ENCODE measurements at places on chromosomes 7 and 10.

GRCh38 chr10:60479305-60480020 lies 89.8 kb upstream of the ANK3 start:
- DNase-seq, result no peak

GRCh38 chr7:11212080-11212711 lies 238.5 kb downstream of the PHF14 start:
- DNase-seq, result peak; percentile 53

GRCh38 chr10:810351-810846 lies 120.9 kb upstream of the DIP2C start:
- DNase-seq, result no peak

- no peak for DNase-seq
These were observed 26.9 kb upstream of the PITRM1 start for GRCh38 chr10:3199488-3199887.

DNA sequence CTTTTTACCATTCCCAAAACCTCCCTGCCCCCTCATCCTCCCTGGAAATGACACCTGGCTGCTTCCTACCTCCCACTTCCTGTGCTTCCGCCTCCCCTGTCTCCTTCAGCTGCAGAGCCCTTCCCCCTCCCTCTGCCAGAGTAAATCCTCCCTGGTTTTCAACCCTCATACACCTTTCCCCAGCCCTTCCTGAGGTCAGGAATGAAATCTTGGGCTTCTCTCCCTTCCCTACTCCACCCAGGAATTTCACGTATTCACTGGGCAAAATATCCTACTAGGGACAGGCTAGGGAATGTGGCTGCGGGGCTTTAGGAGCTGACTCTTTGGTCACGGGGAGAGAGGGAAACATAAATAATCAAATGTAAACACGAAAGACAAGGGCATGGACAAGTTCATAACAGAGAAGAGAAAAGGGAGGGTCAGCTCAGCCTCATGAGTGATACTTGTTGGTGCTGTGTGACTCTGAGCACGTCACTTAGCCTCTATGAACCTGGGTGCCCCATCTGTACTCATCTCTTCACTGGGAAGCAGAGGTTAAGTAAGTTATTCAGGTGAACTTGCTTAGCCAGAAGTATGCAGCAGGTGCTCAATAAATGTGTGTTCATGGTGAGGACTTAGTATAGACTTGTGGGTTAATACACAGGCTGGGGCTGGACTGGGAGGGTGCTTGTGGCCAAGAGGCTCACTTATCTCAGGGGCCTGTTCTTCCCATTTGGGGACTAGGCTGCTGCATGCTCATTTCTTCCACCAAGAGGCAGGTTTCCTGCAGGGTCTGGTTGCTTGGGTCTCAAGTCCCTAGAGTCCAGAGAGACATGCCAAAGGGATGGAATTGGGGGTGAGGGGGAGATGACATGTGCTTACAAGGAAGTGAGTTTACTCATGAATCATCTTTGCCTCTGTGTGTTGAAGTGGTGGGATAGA lies 10.0 kb upstream of the DUSP5 start:
- DNase-seq, result no peak

DNA sequence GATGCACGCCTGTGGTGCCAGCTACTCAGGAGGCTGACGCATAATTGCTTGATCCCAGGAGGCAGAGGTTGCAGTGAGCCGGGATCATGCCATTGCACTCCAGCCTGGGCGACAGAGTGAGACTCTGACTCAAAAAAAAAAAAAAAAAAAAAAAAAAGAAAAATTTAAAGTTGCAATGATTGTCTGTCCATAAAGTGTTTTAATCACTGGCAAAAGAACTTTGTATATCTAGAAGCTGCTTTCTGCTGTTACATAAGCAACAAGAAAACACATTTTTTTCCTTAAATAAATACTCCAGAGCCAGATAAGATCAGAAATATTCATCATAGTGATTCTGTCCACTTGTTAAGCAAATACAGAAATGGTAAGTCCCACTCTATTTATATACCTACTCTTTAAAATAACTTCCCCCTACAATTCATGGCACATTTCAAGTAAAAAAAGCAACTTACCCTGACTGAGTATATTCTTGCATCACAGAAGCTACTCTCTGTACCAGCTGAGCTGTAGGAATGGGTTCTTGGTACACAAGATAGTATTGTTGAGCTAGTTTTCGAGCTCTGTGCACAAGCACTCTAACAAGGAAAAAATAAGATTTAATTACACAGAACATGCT lies 7.6 kb downstream of the PSMA2 start:
- DNase-seq, result no peak

- DNase-seq, result no peak
These were observed 695.5 kb downstream of the INHBA start for GRCh38 chr7:41007351-41007751.

GRCh38 chr7:106064771-106065574 lies 47.1 kb downstream of the SYPL1 start:
- DNase-seq, result no peak

GRCh38 chr7:91618776-91619765 lies 261.4 kb downstream of the MTERF1 start:
- DNase-seq, result no peak

DNA sequence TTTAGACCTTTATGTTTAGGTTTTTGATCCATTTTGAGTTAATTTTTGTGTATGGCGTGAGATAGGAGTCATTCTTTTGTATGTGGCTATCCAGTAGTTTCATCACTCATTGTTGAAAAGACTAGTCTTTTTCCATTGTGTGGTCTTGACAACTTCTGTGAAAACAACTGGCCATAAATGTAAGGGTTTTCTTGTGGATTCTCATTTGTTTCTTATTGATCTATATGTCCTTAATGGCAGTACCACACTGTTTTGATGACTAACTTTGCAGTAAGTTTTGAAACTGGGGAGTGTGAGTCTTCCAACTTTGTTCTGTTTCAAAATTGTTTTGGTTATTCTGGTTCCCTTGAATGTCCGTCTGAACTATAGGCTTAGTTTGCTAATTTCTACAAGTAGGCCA lies 16.3 kb downstream of the SEPTIN7 start:
- DNase-seq, result no peak

GRCh38 chr10:116664631-116665030 lies 43.9 kb downstream of the PNLIPRP2 start:
- no peak for DNase-seq

DNA sequence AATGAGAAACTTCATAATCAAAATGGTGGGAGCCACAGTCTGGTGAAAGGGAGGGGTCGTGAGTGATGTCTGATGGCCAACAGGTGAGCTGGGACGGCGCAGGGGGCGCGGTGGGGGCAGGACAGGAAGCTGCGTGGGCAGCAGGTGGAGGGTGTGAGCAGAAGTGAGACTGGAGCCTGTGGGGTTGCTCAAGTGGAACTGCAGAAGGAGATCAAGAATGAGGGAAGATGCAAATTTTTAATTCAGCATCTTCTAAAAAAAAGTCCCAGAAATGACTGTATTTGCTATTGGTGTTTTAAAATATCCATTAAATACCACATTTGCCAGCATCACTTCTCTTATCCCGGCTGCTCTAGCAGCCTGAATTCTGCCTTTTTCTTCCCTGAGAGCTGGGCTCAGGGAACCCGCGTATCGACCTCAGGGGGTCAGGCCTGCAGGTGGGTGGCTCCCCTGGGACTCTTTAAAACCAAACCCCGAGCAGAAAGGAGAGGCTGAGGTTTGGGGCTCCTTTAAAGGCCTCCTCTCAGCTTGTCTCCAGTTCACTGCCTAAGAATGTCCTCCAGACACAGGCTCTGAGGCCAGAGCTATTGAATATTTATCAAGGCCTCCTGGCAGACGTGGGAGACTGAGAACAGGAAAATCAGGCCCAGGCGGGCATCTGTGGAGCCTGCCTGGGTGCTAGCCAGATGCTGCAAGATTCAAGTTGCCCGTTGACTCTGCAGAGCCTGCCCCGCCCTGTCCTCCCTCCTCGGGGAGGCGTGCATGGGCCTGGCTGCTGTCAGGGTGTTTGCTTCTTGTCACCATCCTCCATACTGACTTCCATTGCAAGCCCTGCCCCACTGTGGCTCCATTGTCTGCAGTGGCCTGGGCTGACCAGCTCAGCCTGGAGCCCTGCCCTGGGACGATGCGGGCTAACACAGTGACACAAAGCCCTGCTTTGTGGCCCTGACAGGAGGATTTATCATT lies 53.9 kb downstream of the SYPL1 start:
- DNase-seq, result no peak

- DNase-seq, result no peak
These were observed 3.8 kb upstream of the PKD2L1 start for GRCh38 chr10:100333661-100334440.

GRCh38 chr10:10213237-10213636 lies 804.4 kb upstream of the CELF2 start:
- DNase-seq, result peak; percentile 1

DNA sequence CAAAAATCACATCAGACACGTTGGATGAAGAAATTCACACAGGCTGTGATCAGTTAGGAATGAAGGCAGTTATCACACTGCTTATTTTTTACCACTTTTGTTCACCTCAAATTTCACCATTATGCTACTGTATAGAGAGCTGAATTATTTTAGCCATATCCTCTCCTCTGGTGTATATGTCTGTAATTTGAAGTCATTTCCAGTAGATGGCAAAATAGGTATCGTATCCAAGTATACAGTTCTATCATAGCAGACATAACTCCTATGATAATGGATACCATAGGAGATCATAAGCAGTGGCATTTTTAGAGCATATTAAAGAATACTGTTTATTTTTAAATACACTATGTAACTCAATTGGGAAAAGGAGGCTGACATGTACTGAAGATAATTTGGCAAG lies 909.7 kb downstream of the DNAJB9 start:
- no peak for DNase-seq
